ENCODE measurements at places on chromosomes 1 and 21. TPM values are rescaled to one million over a fixed set of nuclear protein-coding genes. Genes with fewer than 3 reads are reported as not detected.

DNA sequence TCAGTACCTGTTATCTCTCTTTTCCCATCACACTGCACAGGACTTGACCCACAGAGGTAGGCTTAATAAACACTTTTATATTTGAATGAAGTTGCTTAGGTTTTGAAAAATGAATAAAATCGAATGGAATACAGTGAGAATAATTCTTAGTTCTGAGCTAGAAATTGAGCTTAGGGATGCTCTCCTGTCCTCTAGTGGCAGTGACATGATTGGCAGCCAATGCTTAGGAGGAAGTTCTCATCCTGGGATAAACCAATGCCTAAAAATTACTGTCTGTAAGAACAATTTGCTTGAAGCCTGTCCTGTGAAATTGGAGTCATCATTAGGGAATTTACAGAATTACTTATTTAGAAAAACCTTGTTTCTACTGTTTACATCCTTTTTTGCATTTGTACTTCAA is 21.3 kb upstream of the CYP4X1 start:
- no peak for DNase-seq

UQCRHL gene
- 1.2 TPM for total RNA-seq

HSF2BP gene
- total RNA-seq, result 1.9 TPM

P3H1 gene
- total RNA-seq, result 41.6 TPM

DNA sequence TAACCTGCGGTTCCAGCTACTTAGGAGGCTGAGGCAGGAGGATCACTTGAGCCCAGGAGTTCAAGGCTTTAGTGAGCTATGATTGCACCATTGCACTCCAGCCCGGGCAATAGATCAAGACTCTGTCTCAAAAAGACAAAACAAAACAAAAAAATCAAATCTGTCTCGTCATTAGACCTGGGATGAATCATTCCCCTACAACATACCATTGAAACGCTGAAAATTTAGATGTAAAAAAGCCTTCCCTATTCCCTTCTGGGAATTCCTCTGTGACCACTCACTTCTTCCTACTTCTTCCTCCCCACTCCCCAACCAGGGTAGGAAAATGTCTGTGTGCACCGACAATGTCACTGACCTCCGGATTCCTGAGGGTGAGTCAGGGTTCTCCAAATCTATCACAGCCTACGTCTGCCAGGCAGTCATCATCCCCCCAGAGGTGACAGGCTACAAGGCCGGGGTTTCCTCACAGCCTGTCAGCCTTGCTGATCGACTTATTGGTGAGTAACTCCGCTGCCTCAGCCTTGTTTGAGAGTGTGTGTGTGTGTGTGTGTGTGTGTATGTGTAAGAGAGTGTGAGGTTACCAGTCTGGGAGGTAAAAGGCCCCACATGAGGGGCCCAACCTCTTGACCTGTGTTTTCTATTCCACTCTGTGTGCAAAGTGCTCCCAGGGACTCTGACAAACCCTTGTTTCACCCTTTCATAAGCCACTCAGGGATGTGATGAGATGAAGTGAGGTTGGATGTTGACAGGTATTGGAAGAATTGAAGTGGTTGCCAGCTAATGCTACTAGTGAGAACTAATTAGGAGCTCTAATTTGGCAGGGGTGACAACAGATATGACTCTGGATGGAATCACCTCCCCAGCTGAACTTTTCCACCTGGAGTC is 16.3 kb upstream of the SARS1 start:
- DNase-seq, result no peak

GRCh38 chr1:109586055-109586454 is 33.4 kb downstream of the GNAT2 start:
- no peak for DNase-seq

KRTAP19-4 gene
- not detected for total RNA-seq

DNA sequence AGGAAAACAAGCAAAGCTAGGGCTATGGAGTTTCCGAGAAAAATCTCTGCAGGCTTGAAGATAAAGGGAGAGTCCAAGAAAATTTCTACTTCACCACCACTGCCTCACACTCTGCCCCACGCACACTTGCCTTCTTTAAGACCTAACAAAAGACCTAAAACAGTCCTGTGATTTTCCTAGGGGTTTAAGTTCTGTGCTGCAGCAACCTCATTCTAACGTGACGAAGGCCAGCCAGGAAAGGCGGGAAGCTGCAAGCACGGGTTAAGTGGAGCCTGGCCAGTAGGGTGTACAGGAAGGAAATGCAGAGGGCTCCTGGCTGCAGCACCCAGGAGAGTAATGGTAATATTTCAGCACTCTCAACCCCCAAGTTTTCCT is 1.5 kb downstream of the SPATA6 start:
- no peak for DNase-seq

IRF6 gene
- total RNA-seq, result 0.11 TPM

DNA sequence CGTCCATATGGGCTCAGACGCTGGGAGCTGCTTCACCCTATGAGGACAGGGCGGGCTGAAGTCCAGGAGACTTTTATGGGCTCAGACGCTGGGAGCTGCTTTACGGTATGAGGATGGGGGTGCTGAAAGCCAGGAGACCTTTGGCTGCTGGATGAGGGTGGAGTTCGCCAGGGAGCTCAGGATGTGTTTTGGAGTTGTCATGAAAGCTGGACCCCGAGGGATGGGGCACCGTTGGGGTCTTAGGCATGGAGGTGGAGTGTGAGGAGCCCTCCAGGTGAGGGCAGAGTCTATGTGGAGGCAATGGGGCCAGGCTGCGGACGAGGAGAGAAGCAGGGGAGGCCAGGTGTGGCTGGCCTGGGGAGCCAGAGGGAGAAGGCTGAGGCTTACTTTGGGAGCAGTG is 27.5 kb downstream of the TRPM2 start:
- DNase-seq, result no peak

- DNase-seq, result no peak
These were observed 43.1 kb downstream of the FOXO6 start for GRCh38 chr1:41404308-41404761.

DNA sequence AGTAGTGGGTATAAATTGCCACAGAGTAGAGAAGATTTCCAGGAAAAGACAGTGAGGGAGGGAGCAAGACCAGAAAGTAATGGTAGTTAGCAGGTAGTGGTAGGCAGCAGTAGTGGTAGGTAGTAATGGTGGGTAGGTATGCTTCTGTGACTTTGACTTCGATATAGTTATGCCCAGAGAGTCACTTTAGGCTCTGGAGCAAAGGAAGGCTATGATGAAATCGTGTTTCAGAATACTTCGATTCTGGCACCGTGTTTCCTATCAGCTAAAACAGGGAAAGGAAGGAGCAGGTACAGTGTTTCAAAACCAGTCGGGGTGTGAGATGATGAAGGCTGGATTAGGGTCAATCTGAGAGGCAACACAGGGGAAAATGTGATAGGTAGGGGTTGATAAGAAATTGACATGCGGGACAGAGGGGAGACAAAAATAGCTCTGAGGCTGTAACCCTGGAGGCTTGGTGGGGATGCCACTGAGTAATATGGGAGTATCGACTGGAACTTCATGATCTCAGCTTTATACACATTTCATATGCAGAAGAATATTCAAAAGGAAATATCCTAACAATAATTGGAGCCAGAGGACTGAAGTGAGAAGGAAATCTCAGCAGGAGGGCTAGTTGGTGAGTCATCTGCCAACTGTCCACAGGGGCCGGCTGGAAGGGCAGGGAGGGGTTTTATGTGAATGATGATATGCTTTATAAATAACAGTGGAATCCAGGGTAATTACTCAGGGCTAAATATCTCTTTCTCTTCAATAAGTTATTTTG is 25.2 kb upstream of the TRIM45 start:
- DNase-seq, result no peak

DNA sequence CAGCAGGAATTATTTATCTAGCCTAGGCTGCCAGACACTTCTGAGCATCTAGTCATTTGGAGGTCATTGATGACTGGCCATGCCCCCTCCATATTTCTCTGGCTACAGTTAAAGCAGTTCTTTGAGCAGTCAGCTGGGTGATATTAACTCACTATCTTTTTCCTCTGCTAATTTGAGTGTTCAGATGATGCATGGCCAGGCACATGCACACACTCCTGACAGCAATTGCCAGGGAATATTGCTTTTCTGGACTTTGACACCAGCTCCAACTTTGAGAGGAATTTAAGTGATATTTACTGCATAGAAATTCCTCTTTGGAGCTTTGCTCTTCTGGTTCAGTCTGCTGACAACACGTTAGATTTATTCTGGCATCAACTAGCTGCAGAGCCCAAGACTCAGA is 52.6 kb downstream of the CD247 start:
- DNase-seq, result no peak

HSPB7 gene
- total RNA-seq, result 0.16 TPM

DNA sequence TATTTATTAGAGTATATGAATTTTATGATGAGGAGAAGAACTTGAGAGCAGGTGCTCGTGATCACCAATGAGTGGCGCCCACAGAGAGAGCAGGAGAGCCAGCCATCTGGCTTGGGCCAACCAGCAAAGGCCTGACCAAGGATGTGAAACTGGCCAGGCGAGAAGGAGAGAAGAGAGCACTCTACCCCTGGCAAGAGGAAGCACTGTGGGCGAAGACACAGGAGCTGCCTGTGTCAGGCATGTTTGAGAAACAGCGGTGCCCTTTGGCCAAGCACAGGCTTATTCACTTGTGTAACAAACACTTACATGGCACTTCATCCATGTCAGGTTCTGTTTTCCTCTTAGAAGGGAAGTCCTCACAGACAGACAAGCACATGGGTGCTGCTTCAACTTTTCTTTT is 4.2 kb upstream of the SIPA1L2 start:
- DNase-seq, result no peak

FAM43B gene
- total RNA-seq, result not detected

CELA3A gene
- total RNA-seq, result 6.9 TPM

- no peak for DNase-seq
These were observed 24.8 kb downstream of the LEMD1 start for GRCh38 chr1:205396967-205397616.

DNA sequence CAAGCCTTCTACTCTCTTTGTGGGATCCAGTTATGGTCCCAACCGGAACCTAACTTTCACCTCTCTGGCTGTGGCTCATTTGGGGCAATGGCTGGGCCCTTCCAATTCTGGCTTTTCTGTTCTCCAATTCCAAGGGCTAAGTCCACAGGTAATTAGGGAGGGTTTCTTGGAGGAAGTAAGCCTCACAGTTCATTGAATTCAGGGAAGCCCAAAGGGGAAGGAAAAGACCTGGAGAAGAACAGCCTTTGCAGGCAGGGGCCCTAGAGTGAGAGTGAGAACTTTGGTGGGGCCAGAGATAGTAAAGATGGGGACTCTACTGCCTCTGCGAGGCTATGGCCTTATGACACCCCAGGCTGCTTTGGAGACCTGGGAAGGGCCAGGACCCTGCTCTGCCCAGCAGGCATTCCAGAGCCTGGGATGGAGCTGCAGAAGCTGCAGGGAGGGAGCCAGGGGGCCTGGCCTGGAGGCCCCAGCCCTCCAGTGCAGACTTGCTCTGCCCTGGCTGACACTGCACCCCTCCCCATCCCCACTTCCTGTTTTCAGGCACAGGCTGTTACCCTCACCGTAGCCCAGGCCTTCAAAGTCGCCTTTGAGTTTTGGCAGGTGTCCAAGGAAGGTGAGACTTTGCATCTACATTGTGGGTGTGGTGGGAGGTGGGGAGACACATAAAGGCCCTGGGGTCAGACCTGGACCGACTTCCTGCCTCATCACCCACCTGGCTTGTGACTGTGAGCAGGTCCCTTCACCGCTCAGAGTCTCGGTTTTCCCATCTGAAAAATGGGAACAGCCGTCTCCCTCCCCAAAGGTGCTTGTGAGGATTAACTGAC is 18.9 kb downstream of the LDLRAP1 start:
- DNase-seq, result peak; percentile 61

DNA sequence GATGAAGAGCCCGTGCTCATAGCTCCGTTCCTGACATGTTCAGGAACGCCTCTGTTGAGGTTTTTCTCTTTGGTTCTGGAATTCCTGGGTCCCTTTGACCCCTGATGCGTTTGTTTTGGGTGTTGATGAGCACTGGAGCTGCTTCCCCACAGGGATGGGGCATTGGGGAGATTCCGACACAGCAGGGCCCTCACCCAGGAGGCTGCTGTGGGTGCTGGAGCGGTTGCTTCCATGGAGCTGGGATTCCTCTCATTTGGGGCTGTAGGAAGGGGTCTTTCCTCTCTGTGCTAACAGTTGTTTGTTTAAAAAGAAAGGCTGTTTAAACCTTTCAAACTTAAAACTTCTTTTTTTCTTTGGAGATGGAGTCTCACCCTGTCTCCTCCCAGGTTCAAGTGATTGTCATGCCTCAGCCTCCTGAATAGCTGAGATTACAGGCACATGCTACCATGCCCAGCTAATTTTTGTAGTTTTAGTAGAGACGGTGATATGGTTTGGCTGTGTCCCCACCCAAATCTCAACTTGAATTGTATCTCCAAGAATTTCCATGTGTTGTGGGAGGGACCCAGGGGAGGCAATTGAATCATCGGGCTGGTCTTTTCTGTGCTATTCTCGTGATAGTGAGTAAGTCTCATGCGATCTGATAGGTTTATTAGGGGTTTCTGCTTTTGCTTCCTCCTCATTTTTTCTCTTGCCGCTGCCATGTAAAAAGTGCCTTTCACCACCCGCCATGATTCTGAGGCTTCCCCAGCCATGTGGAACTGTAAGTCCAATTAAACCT is 48.9 kb downstream of the SKI start:
- DNase-seq, result no peak

HTR1D gene
- not detected for total RNA-seq

DNA sequence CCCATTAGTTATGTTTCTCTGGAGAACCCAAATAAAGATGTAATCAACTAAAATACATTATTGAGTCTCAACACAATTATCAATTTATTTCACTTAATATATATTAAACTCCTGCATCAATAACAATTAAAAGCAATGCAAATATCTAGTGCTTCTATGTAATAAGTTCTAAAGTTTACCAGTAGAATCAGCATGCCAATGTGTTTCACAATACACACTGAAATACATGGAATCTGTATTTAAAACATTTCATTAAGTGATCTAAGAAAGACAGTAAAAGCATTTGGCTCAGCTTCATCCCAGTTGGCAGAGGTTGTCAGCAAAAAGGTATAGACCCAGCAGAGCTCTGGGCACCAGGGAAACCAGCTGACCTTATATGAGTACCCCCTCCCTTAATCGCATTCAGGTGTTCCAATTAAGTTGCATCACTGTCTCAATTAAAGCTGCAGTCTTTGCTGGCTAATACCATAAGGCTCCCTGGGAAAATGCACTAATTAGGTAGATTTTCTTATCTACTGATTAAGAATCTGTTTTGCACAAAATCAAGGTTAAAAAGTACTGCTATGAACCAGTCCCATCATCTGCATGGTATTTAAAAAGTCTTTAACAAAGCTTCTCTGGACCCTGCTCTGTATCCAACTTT is 63.1 kb downstream of the NIBAN1 start:
- DNase-seq, result no peak

TMEM240 gene
- 0.63 TPM for total RNA-seq

PLEKHM2 gene
- total RNA-seq, result 62.1 TPM

GRCh38 chr1:83763361-83764095 is 235.4 kb downstream of the TTLL7 start:
- no peak for DNase-seq

RGS13 gene
- not detected for total RNA-seq

GRCh38 chr1:226863446-226863845 is 7.0 kb upstream of the PSEN2 start:
- DNase-seq, result no peak

PTPRC gene
- 243 TPM for total RNA-seq

S100A8 gene
- not detected for total RNA-seq

- no peak for DNase-seq
These were observed 18.5 kb upstream of the GBP3 start for GRCh38 chr1:89041119-89041641.

GRCh38 chr21:45299026-45299863 is 11.6 kb upstream of the POFUT2 start:
- DNase-seq, result no peak

Data from activated T-cell treated with anti-CD3 and anti-CD28 coated beads, Interleukin-2, amount 50 U/mL, for 4 hours (primary cell).